AG04449 (cell line): ENCODE measurements at places on chromosomes 6 and 20.

- peak; percentile 51 for DNase-seq
These were observed 711.3 kb upstream of the GJE1 start for GRCh38 chr6:141421378-141421777.

- DNase-seq: no peak
These were observed 15.4 kb downstream of the EZR start for GRCh38 chr6:158803733-158804143.

- no peak for DNase-seq
These were observed 66.5 kb downstream of the NOX3 start for GRCh38 chr6:155389130-155389529.

DNA sequence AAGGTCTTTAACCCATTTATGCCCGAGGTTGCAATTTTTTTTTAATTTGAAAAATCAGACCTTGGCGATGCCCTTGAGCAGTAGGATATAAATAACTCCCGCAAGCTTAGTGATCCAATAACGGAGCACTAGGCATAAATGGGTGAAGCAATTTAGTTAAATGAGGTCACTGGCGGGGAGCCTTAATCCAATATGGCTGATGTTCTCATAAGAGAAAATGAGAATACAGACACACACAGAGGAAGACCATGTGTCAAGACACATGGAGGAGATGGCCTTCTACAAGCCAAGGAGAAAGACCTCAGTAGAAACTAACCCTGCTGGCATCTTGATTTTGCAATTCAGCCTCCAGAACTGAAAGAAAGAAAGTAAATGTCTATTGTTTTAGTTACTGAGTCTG is 735 bp downstream of the SIRPG start:
- no peak for DNase-seq
